ENCODE measurements at places on chromosomes 13 and 19.
A peak's percentile ranks its signal among the peaks of the same experiment; 100 is the strongest.

DNA sequence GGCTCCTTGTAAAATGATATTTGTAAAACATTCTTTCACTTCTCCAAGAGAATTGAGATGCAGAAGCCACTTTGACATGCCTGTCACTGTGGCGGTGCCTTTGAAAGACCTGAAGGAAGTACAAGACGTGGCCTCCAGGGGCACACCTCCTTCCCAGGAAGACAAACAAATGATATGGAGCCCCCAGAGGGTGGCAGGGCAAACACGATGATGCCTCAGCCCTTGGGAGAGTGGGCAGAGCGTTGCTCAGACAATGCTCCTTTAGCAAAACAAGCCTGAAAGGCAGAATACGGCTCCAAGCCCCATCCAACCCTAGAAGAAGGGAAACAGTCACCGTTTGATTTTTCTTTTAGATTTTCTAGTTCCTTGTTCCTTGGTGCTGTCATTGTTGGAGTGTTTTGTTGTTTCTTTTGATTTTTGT is 9.2 kb upstream of the ATP12A start:
- no peak for DNase-seq

DNA sequence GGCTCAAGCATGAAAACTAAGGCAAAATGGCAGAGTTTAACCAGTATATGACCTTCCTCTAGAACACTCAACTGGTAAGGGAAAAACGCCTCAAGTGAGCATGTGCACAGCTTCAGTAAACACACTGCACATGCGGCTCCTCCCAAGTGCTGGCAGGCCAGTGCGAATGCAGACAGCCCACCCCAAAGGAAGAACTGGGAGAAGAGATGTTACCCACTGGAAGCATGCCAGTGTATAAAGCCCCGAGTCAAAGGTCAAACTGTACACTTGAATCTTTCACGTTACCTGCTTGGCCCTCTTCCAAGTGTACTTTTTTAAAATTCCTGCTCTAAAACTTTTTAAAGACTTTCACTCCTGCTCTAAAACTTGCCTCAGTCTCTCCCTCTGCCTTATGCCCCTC is 19.2 kb upstream of the RCBTB1 start:
- no peak for DNase-seq

DNA sequence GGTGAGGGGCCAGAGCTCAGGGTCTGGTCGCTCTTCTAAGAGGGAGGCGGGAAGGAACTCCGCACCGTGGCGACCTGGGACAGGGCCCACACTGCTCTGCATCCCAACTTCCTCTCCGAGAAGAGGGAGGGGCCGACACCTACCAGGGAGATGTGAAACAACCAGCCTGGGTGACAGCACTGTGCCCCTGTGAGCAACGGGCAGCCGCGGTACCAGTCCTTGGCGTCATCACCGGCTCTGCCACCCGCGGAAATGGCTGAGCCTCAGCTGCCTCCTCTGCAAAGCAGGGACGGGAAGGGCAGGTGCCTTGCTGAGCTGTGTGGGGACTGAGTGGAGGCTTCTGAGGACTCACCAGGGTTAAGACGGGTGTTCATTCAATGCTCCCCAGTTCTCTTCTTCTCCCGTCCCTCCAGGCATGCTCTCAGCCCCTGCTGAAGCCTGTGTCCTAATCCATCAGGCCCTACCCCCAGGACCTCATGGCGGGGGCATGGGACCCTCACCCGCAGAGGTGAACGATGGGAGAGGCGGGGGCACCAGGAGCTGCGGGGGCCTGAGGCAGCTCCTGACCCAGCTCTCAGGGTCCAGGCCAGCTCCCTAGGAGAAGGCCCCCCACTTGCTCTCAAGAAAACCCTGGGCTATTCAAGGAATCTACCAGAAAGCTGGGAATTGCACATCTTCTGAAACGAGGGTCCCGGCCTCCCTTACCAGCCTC is 9.3 kb downstream of the ZNF787 start:
- DNase-seq = no peak

GRCh38 chr13:46759846-46760245 is 37.1 kb downstream of the ESD start:
- no peak for DNase-seq

GRCh38 chr19:31285744-31286143 is 63.5 kb downstream of the TSHZ3 start:
- no peak for DNase-seq

DNA sequence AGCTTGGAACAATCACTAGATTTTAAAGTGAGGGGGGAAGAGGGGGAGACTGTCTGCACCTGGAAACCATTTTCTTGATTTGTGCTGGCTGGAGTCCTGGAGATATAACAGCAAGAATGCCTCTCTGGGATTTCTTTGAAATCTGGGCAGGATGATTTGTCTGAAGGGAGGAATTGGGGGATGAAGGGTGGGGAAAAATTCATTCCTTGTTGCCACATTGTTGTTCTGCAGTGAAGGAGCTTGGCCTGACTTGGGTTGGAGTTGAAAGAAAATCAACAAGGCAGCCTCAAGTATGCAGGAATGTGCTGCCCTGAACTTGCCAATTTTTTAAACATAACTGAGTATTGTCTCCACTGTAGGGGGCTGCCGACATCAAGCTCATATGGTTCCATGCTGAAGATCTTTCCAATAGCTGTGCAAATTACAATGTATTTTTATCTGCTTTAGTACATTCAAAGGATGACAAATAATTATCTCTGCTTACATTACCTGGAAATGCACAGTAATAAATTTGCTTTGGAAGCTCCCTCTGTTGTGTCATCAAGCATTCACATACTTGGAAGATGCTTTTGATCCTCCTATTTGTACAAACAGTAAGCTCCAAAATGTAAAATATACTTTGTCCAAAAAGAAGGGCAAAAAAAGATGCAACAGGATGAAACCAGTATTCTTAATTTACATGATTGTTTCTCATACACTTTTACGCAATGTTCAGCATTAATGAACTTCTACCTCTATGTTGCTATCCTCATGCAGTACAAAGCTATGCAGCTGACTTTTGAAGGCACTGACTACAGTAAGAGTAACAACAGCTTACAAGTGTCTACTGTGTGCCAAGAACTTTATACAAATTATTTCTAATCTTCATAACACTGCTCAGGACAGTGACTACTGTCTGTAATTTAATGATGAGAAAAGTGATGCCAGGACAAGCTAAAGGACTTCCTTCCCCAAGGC is 627.9 kb upstream of the KLF12 start:
- no peak for DNase-seq

DNA sequence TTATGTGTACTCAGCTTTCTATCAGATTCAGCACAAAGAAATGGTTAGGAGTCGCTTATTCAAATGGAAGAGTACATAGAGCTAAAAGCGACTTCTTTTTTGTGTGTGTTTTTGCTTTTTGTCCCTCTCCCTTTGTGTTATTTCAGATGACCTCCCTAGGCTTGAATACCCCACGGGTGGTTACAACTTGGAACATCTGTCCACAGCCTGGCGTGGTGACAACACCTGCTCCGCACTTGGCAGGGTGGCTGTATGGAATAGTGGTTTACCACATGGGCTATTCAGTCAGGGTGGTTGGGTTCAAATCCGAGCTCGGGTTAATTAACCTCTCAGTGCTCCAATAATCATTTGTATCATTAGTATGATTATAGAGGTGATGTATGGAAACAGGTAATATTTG is 151.6 kb upstream of the FREM2 start:
- no peak for DNase-seq

DNA sequence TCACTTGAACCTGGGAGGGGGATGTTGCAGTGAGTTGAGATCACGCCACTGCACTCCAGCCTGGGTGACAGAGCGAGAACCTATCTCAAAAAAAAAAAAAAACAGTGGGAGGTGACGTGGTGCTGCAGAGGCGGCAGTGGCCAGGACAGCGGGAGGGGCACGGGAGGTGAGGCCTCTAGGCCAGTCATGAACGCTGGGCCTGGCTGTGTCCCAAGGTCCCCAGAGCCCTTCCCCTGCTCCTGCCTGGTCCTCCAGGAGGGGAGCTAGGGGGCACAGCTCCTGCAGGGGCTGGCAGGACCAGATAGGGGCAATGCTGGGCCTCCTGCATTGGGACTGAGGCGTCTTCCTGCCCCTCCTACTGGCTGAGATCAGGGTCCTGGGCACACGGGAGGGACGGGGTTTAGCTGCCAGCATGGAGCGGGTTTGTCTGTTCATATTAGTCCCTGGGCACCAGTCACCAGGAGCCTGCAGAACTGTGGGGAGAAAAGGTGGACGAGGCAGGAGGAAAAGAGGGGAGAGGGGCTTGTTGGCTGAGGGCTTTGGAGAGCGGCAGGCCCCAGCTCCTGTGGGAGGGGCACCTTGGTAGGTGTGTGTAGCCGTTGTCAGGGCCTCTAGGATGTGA is 4.5 kb downstream of the MAP2K7 start:
- DNase-seq = no peak

- DNase-seq = no peak
Observed at GRCh38 chr19:49534632-49535385, 7.0 kb downstream of the RCN3 start.

- no peak for DNase-seq
Observed at GRCh38 chr13:100755891-100756290, 81.3 kb upstream of the TMTC4 start.

GRCh38 chr13:110913322-110914080 is 1.4 kb downstream of the ANKRD10 start:
- no peak for DNase-seq

DNA sequence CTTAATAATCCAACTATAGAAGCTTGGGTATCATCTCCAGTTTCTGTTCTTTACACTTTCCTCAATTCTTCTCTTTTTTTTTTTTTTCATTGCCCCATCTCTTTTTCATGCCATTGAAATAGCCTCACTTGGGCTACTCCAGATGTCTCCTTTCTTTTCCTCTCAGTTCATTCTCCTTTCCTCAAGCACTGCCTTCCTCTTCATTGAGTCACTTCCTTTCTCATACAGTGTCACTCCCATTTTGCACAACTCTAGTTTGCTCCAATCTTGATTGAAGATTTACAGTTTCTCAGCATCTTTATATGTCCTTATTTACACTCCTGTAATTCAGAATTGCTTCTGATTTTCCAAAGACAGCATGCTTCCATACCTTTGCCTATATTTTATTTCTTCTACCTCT is 61.3 kb downstream of the IPO5 start:
- DNase-seq = no peak

GRCh38 chr13:111270126-111270525 is 50.3 kb upstream of the TEX29 start:
- no peak for DNase-seq

GRCh38 chr19:45985321-45985720 is 9.9 kb upstream of the CCDC61 start:
- no peak for DNase-seq

GRCh38 chr19:33134571-33135041 is 2.7 kb downstream of the WDR88 start:
- no peak for DNase-seq

DNA sequence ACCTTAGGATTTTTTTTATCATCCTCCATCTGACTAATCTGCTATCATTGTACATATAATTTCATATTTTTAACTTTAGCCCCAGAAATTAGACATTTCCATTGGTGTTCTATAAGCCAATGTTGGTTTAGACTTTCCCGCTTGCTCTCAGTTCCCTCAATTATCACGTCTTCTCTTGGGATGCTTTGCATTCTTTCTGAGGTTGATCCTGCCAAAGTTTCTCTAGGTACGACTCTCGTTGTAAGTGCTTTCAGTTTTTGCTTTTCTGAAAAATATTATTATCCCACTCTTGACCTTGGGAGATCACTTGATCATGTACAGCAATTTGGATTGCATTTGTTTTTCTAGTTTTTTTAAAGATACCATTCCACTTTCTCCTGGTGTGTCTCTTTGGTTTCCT is 270.2 kb downstream of the IRS2 start:
- DNase-seq = no peak

DNA sequence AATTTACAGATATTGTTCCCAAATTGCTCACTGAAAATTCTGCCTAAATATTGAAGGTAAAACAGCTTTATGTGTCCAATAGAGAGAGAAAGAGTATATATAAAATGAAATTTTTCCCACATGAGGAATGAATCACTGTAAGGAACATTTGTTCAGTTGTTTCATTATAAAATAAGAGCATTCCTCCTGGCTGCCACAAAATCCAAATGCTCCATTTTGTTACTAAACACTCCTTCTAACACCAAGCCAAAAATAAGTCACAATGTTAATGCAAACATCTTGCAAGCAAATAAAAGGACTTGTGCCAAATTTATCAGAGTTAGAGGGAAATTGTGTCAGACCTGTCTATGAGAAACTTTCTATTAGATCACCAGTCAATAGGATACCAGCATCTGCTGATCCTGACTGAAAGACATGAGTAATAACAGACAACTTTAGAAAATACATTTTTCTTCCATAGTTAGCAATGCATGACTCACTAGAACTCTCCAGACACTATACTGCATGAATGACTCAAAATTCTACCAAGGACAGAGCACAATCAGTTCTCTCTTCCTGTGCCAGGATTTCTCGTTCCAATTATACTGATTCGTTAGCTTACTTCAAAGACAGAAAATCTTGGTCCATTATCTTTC is 83.5 kb upstream of the FNDC3A start:
- DNase-seq = no peak

GRCh38 chr19:48513289-48514122 is 1.9 kb upstream of the LMTK3 start:
- DNase-seq = peak; percentile 89

DNA sequence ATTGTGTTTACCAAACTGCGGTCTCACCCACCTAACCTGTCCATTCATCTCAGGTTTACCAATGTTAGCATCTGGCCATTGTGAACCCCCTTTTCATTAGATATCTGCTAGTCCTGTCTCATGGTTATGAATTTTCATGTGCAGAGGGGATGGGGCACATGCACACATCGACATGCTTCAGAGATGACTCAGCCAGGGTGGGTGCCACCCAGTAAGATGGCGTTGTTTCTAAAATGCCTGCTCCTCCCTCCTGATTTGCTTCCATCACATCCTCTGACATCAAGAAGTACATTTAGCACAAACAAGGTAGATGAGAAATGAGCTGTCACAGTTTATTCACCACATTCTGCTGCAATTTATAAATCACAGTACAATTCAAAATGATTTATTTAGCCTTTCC is 51.3 kb downstream of the GPALPP1 start:
- DNase-seq = no peak

GRCh38 chr19:40365010-40365409 is 16.5 kb downstream of the PLD3 start:
- DNase-seq = no peak

DNA sequence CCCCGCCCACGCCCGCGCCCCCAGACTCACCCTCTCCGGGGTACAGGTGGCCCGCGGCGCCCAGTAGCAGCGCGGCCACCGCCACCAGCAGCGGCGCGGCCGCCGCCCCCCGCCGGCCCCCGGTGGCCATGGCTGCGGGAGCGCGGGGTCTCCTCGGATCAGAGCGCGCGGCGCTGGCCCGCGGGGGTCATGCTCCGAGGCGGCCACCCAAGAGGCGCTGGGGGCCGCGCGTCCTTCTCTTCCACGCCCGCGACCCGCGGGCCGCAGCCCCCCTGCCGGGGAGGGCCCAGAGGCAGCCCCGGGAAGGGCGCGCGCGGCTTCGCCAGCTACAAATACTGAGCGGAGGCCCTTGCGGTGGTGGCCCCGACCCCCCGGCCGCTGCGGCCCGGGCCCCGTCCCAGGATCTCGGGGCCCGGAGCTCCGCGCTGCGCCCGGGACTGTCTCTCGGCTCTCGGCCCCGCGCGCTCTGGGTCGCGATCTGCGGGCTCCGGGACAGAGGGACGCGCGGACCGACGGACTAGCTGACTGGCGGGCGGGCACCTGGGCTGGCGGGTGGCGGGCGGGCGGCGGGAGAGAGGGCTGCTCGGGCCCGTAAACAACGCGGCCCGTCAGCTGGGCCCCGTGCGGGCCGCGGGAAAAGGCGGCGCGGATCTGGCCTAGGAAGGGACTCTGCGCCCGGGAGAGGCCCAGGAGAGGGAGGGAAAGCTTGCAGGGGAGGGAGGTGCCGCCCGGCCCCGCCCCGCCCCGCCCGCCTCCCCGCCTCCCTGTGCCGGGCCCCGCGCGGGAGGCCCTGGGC is at the start of gene INSR:
TSS of gene INSR (minus strand) at position 653 of the 796 bp plus-strand sequence. CDS start at position 130, 523 bp downstream.
- DNase-seq = peak; percentile 76

- DNase-seq = no peak
Observed at GRCh38 chr13:29679396-29680053, 84.0 kb upstream of the SLC7A1 start.

Data from hypothalamus (tissue), 51 donors.